ENCODE measurements at places on chromosomes 7 and 10.

DNA sequence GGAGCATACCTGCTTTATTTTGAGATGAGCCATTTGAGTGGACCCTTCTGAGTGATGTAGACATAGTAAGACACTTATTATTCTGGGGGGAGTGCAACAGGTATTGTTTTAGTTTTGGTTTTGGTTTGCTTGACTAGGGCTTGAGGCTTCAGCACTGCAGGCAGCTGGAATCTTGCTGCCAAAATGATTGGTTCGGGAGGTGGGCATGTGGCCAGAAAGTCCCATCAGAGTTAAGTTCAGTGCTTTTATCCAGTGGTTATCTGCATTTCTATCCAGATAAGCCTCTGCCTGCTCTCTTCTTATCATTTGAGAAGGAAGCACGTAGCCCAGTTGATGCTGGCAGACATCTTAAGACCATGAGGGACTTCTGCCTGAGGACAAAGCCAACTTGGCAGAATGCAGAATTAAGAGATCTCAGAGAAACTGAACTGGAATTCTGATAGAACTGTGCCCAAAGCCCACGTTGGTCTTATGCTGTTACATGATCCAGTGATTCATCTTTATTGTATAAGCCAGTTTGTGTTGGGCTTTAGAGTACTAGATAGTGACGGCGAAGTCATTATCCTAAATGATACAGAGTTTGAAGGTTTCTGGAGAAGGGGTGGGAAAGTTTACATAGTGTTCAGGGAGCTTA is 9.6 kb upstream of the JAZF1 start:
- DNase-seq, result no peak

- peak; percentile 40 for DNase-seq
Observed at GRCh38 chr10:79079054-79079397, 10.3 kb downstream of the ZMIZ1 start.

- DNase-seq, result no peak
Observed at GRCh38 chr7:155463114-155463811, 5.3 kb downstream of the EN2 start.

- no peak for DNase-seq
Observed at GRCh38 chr10:7856678-7857077, 38.4 kb downstream of the TAF3 start.

DNA sequence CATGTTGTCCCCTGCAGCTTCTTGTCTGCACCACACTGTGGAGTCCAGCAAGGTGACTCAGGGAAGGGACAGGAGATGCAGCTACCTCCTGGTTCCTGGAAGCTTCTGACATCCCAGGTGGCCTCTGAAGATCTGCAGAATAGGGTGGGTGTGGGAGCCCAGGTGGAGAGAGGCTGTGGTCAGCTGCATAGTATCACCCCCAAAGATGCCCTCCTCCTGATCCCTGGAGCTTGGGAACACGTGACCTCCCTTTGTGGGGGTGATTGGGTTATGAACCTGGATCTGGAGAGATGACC is 25.4 kb downstream of the CALML3 start:
- no peak for DNase-seq

DNA sequence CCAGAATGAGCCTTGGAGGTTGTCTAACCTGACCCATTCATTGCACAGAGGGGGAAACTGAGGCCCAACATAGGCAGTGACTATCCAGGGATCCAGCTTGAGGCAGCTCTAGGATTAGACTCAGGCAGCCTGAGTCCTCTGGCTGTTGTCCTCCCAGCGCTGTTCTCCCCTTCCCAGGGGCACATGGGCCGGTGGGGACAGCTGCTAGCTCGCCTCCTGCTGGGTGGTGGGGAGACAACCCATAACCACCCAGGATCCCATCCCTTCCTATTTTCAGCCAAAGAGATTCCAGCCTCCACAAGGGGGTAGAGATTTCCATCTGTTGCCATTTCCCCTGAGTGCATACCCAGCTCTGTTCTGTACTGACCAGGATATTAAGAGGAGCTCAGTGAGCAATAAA is 145.1 kb upstream of the GPR26 start:
- no peak for DNase-seq

DNA sequence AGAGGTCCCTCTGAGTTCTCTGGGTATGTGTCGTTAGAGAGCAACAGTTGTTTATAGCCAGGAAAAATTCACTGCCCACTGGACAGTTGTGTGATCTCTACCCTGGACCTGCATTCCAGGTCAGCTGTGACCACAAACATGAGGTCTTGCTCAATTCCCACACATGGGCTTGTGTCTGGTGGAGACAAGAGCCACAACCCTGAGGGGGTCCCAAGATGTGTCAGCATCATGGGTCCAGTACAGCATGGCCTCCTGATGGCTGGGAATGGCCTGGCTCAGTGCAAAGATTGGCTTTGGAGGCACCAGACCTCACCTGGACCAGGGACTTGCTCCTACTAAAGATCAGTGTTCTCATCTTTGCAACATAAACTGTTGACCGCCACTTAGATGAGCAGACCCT is 751.6 kb downstream of the GRID1 start:
- DNase-seq, result no peak

DNA sequence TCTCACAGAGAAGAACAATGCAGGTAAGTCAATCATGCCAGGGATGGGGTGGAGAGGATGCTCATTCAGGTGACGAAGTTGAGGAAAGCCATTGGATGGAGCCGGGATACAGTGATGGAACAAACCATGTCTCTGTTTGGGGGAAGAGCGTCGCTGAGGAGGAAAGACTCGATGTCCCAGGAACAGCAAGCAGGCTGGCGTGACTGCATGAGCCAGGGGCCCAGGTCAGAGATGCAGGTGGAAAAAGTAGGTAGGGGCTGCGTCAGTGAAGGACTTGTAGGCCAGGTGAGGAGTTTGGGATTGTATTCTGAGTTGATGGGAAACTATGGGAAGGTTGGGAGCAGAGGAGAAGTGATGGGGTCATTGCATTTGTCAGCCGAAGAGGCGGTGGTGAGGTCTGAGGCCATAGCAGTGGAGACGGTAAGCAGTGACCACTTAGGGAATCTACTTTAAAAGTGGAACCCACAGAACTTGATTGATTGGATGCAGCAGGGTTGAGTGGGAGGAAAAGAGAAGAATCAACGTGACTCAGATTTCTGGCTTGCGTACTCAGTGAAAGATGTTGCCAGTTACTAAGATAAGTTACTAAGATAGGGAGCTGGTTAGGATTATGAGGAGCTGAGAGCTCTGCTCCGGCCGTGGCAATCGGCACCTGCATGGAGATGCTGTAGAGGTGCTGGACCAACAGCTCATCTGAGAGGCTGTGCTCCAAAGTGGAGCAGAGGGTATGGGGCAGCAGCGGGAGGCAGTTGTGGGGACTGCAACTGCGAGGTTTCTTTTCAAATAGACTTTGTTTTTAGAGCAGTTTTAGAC is 12.5 kb upstream of the IL2RA start:
- DNase-seq, result peak; percentile 22
